NCI-H510A (cell line): ENCODE measurements at places on chromosomes 3 and 15.

DNA sequence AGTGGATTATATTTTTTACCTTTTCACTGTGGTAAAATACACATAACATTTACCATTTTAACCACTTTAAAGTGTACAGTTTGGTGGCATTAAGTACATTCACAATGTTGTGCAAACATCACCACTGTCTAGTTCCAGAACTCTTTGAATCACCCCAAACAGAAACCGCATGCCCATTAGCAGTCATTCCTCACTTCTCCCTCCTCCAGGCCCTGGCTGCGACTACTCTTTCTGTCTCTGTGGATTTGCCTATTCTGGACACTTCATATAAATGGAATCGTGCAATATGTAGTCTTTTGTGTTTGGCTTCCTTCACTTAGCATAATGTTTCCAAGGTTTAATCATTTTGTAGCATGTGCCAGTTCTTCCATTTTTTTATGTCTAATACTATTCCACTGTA, 409.8 kb downstream of the NTRK3 start:
- DNase-seq = no peak

GRCh38 chr3:119206611-119207511, 33.5 kb downstream of the UPK1B start:
- no peak for DNase-seq

DNA sequence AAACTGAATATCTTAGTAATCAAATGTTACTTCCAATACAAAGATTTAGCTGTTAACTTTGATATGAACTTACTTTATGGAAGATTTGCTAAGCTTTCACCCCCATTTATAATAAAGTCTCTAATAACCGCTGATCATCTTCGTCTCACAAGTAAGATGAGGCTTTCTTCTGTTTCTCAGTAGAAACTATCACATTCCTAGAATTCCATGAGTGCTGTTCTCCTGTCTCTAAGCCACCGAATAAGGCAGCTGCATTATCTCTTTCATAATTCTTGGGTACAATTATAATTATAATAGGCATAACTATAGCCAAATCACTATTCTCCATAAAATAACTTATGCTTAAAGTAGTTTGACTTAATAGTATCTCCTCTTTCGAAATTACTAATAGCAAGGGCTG, 18.3 kb upstream of the SETMAR start:
- no peak for DNase-seq

GRCh38 chr3:159253860-159254259, 452.0 kb downstream of the MFSD1 start:
- no peak for DNase-seq

- no peak for DNase-seq
Measured at GRCh38 chr3:190989218-190989617, 126.7 kb upstream of the GMNC start.

DNA sequence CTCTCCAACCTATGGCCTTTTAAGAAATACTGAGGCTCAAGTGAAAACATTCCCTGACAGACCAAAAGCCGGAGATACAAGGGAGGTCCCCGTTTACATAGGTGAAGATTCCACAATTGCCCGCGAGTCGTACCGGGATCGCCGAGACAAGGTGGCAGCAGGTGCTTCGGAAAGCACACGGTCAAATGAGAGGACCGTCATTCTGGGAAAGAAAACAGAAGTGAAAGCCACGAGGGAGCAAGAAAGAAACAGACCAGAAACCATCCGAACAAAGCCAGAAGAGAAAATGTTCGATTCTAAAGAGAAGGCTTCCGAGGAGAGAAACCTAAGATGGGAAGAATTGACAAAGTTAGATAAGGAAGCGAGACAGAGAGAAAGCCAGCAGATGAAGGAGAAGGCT, 24.8 kb downstream of the SYNM start:
- DNase-seq = no peak

DNA sequence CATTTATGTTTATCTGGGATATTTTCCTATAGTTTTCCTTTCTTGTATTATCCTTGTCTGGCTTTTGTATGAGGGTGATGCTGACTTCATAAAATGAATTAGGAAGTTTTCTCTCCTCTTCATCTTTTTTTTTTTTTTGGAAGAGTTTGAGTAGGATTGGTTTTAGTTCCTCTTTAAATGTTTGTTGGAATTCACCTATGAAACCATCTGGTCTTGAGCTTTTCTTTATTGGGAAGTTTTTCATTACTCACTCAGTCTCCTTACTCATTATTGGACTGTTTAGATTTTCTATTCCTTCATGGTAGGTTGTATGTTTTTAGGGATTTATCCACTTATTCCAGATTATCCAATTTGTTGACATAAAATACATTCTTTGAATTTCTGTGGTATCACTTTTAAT, 18.7 kb upstream of the MASP1 start:
- no peak for DNase-seq

- no peak for DNase-seq
Measured at GRCh38 chr15:60070838-60071493, 66.9 kb downstream of the FOXB1 start.

DNA sequence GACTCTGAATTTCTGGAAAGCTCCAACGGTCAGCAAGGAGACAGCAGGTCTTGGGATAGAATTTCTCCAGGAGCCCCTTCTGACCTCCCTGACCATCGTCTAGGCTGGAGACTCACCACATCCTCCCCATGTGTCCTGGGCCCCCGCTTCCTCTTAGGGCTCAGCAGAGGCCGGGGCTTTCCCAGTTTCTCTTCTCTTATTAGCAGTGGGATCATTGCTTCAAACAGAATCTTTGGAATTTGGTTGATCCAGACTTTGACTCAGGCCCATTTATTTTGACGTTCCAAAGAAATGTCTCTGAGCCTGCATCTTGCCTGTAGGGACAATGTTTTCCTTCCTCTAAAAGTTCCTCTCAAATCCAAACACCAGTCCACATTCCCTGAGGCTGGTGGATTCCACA, 38.4 kb upstream of the SLC6A6 start:
- DNase-seq = no peak

- no peak for DNase-seq
Measured at GRCh38 chr3:12557473-12558100, 700 bp downstream of the MKRN2 start.

DNA sequence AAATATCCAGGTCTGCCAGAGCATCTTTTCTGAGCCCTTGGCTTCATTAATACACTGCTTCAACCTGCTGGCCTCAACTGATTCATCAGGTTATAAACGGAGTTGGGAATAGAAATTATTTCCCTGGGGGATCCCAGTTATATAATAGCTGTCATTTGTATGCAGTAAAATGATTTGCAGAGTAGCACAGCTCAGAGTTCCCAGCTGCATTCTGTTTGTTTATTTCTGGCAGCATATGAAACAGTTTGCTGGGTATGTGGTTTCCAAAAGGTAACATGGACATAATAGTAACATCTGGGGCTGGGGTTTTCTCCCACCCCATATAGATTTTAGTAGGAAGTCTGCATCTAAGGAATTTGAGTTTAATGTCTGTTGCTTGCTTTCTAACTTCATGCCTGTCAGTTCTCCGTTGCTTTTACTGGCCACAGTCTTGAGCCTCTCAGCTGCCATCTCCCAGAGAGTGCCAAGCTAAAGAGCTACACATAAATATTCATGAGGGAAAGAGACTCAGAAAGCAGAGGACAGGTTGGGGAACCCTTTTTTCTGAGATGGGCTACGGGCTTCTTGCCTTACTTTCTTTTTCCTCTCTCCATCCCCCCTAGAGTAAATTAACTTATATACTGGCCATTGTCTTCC, 124.6 kb downstream of the TMEM108 start:
- no peak for DNase-seq

DNA sequence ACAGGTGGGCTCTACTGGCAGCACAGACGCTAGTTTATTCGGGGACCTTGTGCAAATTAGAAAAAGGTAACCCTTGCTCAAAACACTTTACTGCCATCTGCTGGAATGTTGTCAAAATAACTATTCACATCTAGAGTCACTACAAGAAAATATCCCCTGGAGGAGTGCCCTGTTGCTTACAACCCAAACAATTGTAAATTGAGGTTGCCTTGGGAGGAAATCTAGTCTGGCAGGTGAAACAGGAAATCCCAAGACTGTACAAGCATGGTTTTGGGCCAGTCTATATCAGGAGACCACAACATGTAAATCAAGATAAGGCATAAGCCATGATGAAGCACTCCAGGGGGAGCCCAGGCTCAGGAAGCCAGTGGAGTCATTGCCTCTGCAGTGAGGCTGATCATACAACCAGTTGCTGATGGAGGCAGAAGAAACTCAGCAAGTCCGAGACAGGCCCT, 136.8 kb upstream of the ACP3 start:
- DNase-seq = no peak

GRCh38 chr3:187567661-187568121, 102.5 kb downstream of the SST start:
- no peak for DNase-seq

- no peak for DNase-seq
Measured at GRCh38 chr15:29669823-29670222, 152.4 kb downstream of the TJP1 start.

DNA sequence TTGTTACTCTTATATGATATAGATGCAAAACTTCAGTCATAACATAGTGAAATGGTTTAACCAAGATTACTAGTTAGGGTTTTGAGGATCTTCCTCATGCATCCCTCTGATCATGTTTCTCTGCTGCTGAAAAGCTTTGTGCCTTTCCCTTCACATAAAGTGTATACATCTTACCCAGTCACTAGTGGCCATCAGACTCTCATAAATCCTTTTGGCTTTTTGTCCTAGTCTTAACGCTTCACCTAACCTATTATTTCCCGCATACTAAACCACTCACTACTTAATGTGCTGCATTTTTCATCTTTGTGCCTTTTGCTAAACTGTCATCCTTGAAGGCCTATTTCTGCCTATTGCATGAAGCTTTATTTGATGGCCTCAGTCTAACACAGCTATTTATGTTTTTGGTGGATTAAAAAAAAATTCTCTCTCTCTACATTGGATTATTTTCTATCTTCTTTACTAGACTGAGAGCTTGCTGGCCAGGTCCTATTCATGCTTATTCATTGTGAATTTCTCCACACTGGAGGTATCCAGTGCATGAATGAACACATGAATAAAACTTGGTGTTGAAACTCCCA, 717.6 kb upstream of the GOLIM4 start:
- DNase-seq = no peak

DNA sequence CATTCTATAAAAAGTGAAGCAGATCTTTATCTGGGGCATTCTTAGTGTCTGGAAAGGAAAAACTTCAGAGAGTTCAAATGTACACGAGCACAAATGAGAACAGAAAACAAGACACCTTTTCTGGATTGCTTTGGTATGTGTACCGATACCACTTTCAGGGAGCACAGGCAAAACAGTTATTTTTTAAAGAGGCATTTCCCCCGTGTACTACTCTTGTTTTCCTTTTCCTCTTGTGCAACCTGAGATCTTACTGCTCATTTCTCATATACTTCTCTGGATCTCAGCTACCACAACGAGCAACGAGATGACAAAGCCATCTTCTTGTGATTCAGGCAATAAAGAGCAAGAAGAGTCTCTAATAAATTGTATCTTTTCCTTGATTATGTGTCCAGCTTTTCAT, 463.6 kb downstream of the SHQ1 start:
- DNase-seq = no peak

DNA sequence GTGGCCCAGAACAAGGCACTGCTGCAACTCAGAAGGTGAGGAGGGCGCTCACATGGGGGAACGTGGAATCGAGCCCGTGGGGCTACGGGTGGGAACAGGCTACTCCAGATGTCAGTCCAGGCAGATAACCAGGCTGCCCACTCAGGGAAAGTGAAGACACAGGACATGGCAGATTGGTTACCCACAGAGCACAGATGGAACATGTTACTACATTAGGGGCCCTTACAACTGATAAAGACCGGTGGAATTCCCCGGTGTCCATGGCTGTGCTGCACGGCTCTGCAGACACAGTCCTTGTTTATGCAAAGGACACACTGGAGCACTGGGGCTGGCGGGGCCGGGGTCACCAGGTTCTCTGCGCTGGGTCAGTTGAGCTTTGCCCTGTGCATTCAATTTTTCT, 36.9 kb downstream of the PCSK6 start:
- DNase-seq = no peak

DNA sequence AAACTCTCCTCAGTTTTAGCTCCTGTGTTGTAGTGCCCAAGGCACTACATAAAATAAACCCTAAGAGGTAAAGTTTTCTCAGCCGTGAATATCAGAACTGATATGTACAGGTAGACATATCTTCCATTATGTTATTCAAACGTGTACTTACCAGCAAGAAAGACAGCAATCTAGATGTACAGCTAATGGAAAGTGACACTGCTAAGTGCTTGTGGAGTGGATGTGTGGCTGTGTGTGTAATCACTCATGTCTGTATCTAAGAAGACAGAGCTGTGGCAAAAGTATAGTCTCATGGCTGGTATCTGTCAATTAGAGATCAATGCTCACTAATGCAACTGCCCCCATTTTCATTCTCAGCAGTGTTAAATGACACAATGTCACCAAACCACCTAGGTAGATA, 101.3 kb downstream of the FMN1 start:
- no peak for DNase-seq

GRCh38 chr15:48781017-48781416, 29.9 kb downstream of the CEP152 start:
- no peak for DNase-seq

DNA sequence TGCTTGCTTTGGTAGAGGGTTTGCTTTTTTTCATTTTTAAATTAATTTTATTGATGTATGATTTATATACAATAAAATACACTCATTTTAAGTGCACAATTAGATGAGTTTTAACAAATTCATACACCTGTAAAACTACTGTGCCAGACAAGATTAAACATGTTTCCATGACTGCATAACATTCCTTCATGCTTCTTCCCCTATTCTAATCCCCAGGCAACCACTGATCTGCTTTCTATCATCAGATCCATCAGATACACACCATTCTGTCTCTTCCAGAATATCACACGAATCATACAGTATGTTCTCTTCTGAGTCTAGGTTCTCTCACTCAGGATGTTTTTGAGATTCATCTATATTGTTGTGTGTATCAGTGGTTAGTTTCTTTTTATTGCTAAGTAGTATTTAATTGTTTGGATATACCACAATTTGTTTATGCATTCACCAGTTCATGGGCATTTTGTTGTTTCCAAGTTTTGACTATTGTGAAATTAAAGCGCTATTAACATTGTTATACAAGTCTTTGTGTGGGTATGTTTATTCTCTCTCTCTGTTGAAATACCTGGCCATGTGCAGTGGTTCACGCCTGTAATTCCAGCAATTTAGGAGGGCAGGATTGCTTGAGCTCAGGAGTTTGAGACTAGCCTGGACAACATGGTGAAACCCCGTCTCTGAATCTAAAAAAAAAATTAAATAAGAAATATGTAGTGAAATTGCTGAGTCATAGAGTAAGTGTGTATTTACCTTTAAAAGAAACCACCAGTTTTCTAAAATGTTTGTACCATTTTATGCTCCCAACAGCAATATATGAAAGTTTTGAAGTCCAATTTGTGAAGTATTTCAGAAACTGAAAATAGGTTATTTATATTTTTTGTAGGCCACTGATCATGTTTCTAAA, 7.0 kb upstream of the TFG start:
- no peak for DNase-seq

DNA sequence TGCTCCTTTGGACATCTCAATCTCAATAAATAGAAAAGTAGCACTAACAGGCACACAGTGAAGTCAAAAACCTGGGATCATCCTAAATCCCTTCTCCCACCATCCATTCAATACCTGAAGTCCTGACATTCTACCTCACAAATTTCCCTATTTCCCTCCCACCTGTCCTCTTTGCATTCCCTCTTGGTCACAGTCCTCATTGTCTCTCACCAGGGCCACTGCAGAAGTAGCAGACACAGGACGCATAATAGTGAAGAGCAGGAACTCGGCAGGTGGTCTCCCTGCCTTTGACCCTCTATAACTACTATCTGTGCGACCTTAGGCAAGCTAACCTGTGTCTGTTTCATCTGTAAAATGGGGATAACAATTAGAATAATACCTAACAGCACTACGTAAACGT, 2.3 kb downstream of the THOC7 start:
- DNase-seq = no peak
